ENCODE measurements at places on chromosomes 5 and 9.

DNA sequence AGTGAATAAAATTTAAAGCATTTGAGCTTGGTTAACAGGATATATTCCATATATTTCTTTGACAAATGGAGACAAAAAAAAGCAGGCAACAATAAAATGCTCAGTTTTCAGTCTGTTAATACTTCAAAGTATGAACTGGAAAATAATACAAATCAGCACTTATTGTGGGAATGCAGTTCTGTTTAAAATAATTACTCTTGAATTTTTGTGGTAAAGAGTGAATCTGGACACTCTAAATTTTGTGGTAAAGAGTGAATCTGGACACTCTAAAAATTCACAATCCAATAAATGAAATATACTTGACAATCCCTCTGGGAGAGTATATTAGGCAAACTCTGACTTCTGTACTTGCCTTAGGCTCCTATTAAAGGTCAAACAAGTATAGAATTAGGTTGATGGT lies 141.9 kb upstream of the RASA1 start:
- DNase-seq, result no peak

DNA sequence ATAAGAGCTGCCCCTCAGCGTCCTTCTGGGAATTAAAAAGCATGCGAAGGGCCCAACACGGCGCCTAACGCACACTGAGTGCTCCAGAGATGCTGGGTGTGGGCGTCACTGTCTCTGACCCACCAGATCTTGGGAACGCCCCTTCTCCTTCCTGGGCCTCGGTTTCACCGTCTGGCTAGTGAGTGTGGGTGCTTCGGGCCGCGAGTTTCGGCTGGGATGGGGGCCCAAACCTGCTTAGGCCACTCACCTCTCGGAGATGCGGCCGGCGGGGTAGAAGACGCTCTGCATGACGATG lies 3.7 kb downstream of the PIP5KL1 start:
- DNase-seq, result no peak

GRCh38 chr9:120698766-120699165 lies 15.5 kb downstream of the MEGF9 start:
- no peak for DNase-seq

GRCh38 chr9:113673726-113674125 lies 202.4 kb upstream of the ZNF618 start:
- DNase-seq, result peak; percentile 34

GRCh38 chr5:36885566-36886485 lies 9.3 kb downstream of the NIPBL start:
- no peak for DNase-seq

All from GM04503 (cell line).